ENCODE measurements at places on chromosomes 6 and 20. TPM values are rescaled to one million over a fixed set of nuclear protein-coding genes. Genes with fewer than 3 reads are reported as not detected.

The SOX18 gene
- 0.07 TPM for total RNA-seq

The PHF1 gene
- 17.6 TPM for total RNA-seq

The CFAP206 gene
- total RNA-seq, result 0.14 TPM

The C4B gene
- 1.1 TPM for total RNA-seq

The VGLL2 gene
- not detected for total RNA-seq

The MYH7B gene
- total RNA-seq, result under 0.01 TPM

The SIRPD gene
- total RNA-seq, result not detected

The SLC2A10 gene
- 11.5 TPM for total RNA-seq

The PTCRA gene
- not detected for total RNA-seq

The PROKR2 gene
- not detected for total RNA-seq

The OPRM1 gene
- 0.42 TPM for total RNA-seq
